Activated CD4-positive, alpha-beta memory T cell treated with anti-CD3 and anti-CD28 coated beads for 36 hours (primary cell): ENCODE measurements at places on chromosomes 4 and X. TPM values are rescaled to one million over a fixed set of nuclear protein-coding genes. Genes with fewer than 3 reads are reported as not detected.

VCX3A gene
- total RNA-seq: not detected

P2RY4 gene
- 0.17 TPM for total RNA-seq

HMGB2 gene
- 610 TPM for total RNA-seq

UGT2B17 gene
- total RNA-seq: not detected

NR3C2 gene
- 4.3 TPM for total RNA-seq

CLGN gene
- total RNA-seq: not detected

ENPEP gene
- not detected for total RNA-seq

TACC3 gene
- 201 TPM for total RNA-seq

DUSP21 gene
- total RNA-seq: not detected

ZNF157 gene
- 0.50 TPM for total RNA-seq
